ENCODE measurements at places on chromosomes 11 and 22.
A peak's percentile ranks its signal among the peaks of the same experiment; 100 is the strongest.

DNA sequence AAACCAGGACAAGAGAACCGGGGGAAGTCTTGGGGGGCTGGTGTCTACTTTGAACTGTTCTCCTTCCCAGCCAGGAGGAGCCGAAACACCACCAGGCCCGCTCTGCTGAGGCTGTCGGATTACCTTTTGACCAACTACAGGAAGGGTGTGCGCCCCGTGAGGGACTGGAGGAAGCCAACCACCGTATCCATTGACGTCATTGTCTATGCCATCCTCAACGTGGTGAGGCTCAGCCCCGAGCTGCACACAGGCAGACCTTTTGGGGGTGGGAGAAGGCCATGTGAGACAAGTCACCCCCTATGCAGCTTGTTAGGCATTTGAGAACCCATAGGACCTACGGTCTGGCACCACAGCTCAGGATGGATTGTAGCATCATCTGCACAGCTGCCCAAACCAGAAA is 2.8 kb downstream of the HTR3A start:
- DNase-seq, result no peak

- no peak for DNase-seq
These were observed 16.6 kb downstream of the SLC43A3 start for GRCh38 chr11:57410287-57410686.

- DNase-seq, result no peak
These were observed 122.7 kb downstream of the DBX1 start for GRCh38 chr11:20037396-20038153.

DNA sequence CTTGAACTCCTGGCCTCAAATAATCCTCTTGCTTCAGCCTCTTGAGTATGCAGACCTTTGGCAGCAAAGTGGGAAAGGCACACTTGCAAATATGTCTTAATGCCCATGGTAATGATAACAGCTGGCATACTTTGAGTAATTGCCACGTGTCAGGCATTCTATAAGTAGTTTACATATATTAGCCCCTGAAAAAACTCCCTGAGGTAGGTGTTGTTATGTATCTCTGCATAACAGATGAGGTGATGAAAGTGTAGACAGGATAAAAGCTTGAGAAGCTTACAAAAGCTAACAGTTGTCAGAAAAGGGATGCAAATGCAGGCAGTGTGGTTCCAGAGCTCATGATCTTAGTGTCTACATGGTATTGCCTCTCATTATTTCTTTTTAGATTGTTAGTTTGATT is 291.1 kb upstream of the C11orf87 start:
- DNase-seq, result no peak

GRCh38 chr11:124670732-124671131 is 2.8 kb downstream of the SIAE start:
- no peak for DNase-seq

DNA sequence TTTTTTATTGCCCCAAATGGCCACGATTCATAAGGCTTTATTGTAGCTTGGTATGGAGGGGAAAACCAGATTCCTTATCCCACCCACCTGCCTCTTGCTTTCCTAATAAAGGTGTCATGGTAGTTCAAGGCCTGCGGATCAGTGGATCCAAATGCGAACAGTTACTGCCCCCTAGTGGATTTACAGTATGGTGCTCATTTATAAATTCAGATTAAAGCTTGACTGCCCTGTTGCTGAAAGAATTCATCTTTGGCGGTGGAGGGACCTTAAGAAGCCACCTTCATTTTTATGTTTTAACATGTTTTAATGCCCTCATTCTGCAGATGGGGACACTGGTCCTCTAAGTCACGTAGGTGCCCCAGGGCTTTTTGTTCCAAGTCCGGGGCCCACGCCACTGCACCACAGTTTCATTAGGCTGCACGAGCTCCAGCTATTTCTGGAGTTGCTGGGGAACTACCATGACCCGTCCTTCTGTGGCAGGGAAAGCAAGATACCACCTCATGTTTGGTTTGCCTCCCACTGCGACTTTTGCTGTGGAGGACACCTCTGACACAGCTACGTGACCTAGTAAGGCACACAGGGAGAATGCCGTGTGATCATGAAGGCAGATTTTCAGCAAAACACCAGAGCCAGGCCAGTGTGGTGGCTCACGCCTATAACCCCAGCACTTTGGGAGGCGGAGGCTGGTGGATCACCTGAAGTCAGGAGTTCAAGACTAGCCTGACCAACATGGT is 15.6 kb upstream of the INCENP start:
- peak; percentile 68 for DNase-seq

DNA sequence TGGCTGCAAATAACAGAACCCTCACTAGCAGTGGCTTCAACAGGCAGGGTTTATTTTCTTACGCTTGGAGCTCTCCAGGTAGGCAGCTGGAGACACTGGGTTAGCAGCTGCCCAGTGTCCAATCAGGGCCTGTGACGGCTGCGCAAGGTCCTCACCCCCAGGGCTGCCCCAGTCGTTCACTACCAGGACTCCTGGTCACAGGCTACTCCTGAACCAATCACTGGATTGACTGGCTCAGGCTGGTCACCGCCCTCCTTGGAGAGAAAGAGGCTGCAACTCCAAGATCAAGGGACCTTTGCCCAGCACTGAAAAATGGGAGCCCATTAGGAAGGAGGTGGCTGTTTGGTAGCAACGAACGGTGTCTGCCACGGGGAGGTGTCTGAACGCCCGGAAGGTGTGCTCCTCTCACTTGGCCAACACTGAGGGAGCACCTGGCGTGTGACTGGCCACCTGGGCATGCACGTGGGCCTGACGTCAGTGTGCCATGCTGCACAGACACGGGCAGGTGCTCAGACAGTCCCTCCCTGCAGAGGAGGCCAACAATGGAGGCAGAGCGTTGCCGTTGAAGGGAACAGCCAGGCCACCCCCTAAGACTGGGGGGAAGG is 5.1 kb downstream of the ARSA start:
- peak; percentile 93 for DNase-seq

GRCh38 chr11:86510674-86511073 is 136.0 kb downstream of the CCDC81 start:
- no peak for DNase-seq

GRCh38 chr11:82718307-82718706 is 15.4 kb downstream of the FAM181B start:
- peak; percentile 35 for DNase-seq

GRCh38 chr11:121766991-121767390 is 314.2 kb upstream of the SORL1-AS1 start:
- no peak for DNase-seq

DNA sequence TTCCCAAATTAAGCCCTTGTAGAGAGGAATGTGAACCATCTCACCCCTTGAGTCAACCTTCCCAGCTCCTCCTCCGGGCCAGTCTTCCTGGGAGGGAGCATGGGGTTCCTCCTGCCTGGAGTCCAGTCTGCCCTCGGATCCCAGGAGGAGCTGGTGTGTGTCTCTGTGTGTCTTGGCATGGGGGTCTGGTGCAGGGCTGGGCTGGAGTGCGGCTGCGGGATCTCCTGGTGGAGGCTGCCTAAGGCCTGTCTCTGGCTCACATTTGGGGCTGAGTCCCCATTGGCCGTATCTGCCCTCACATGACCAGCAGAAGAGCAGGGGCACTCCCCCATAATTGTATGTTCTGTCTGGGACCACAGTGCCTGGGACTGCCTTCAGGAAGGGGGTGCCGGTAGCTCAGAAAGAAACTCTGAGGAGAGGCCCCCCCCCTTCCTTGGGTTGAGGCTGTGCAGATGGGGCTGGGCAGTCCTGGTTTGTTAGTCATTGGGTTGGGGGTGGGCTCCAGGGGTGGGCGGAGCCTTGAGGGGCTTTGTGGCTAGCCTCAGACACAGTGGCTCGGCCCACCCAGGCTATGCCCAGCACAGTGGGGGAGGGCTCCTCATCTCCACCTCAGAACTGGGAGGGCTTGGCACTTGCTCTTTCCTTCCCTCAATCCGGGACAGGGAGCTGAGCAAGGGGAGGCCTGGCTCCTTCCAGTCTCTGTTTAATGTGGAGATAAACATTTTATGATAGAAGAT is 2.9 kb downstream of the C1QTNF5 start:
- DNase-seq, result no peak

DNA sequence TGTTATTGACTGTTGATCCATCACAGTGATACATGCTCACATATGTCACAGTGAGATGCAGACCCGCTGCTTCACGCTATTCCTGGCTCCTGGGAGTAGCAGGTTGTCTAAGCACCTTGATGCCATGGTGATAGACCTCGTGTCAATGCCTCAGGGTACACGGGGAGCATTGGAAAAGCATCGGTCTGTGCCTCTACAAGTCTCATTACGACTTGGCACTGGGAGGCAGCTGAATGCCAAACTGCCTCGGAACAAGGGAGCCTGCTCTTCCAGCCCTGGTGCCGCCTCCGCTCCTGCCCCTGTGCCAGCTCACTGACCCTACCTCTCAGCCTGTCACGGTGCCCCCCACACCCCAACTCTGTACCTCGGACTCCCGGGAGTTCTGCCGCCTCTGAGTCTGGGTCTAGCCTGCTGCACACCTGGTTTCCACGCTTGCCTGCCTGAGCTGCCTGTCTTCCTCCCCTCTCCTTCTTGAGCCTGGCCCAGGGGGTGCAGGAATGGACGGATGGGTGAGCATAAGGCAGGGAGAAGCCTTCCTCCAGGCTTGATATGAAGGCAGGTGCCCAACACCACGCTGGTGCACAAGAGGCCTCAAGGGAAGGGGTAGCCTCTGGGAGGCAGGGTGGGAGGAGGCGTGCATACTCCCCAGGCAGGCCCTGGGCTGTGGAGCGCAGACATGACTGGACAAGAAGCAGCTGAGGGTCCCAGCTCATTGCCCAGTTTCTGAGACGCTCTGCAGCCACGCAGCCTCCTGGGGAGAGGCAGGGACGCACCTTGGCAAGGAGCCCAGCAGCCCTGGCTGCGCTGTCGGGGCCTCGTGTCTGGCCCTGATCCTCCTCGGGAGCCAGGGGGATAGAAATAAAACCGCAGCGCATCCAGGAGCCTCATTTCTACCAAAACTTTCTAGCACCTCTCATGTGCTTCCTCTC is 1.8 kb upstream of the NFAM1 start:
- no peak for DNase-seq

GRCh38 chr11:18449251-18449650 is 6.4 kb upstream of the LDHAL6A start:
- DNase-seq, result no peak

- DNase-seq, result no peak
These were observed 93.6 kb downstream of the GRM5 start for GRCh38 chr11:88972210-88972609.

- no peak for DNase-seq
These were observed 206.3 kb upstream of the BLID start for GRCh38 chr11:122322329-122322728.

- no peak for DNase-seq
These were observed 174.7 kb downstream of the TBC1D22A start for GRCh38 chr22:46937185-46937584.

GRCh38 chr22:36425977-36426523 is 38.3 kb upstream of the MYH9 start:
- no peak for DNase-seq

GRCh38 chr11:67373648-67374570 is 511 bp upstream of the CLCF1 start:
- peak; percentile 88 for DNase-seq

GRCh38 chr11:41879214-41879613 is 419.8 kb upstream of the LRRC4C start:
- DNase-seq, result no peak

Measured in small intestine (tissue), 16 donors.